ENCODE measurements at places on chromosomes 6 and 20. TPM values are rescaled to one million over a fixed set of nuclear protein-coding genes. Genes with fewer than 3 reads are reported as not detected.

The KIF25 gene
- not detected for total RNA-seq

- H3K27me3 ChIP-seq: no peaks in the 10 kb centered on the region
- no peak overlapping the region for H3K27ac ChIP-seq
- DNase-seq: no peak
These were observed 13.8 kb upstream of the GTSF1L start for GRCh38 chr20:43740642-43741041.

GRCh38 chr20:41632896-41633295, 14.7 kb upstream of the CHD6 start:
- no peaks in the 10 kb centered on the region for H3K4me1 ChIP-seq
- peaks cover 3% of the 10 kb centered on the region for H3K27me3 ChIP-seq
- H3K4me3 ChIP-seq: no peak overlapping the region

The PPP1R3G gene
- not detected for total RNA-seq

DNA sequence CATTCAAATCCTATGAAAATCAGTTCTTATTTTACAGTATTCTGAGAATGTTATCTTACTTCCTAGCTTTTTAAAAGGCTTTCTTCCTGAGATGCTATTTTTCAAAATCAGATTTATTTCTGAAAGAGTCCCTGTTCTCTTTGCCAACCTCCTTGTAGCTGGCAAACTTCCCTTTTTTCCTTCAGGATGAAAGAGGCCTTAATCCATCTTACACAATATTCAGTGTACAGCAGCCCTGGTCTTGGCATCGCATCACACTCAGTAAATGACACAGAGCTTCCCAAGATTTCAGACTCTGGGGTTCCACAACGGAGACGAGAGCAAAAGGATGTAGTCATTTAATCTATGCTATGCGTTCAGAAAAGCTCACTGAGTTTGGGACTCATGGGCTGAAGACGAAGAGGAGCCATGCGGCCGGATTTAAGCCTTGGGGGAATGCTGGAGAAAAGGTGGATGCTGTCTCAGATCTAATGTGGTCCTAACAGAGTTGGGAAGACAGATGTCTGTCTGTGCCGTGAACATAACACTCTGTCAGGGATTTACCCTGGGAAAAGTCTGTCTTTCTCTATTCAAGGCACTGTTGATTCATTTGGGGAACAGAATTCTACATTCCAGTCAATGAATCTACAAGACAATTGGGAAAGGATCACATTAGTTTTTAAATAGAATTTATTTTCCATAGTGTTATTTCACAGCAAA, 616.4 kb upstream of the AGPAT4 start:
- H3K4me1 ChIP-seq: no peaks in the 10 kb centered on the region
- no peaks in the 10 kb centered on the region for H3K36me3 ChIP-seq
- H3K4me3 ChIP-seq: no peak overlapping the region
- no peak for DNase-seq

DNA sequence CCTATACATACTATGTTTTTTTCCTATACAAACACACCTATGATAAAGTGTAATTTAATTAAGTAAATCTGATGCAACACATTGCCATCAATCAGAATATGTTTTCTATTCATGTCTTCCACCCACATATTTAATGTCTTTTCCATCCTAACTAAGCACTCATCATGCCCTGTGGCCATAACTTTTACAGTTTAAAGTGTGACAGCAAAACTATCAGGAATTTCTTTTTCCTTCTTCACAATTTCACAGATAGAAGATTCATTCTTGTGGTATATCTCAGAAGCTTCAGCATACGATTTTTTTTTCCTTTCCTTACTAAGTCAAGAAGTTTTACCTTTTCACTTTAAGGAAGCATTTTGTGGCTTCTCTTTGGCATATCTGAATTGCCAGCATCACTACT, 7.0 kb upstream of the BEND6 start:
- no peak overlapping the region for H3K27ac ChIP-seq
- H3K36me3 ChIP-seq: no peaks in the 10 kb centered on the region

The CST1 gene
- total RNA-seq: not detected

The BPIFB4 gene
- total RNA-seq: not detected

DNA sequence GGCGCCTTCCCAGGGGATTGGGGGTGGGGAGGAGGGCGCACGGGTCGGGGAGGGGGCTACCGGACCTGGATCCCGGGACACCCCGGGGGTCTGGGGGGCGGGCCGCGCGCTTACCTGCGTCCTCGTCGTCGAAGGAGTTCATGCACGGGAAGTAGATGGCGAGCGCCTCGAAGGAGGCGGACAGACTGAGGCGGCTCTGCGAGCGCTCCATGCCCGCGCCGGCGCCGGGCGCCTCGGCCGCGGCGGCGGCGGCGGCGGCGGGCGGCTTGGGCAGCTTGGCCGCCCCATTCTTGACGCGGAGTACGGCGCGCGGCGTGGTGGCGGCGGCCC, 320 bp downstream of the RIMS4 start:
- no peak overlapping the region for H3K27ac ChIP-seq
- H3K27me3 ChIP-seq: peaks cover 20% of the 10 kb centered on the region
- no peak for DNase-seq
- no peak overlapping the region for H3K4me3 ChIP-seq
- H3K4me1 ChIP-seq: no peaks in the 10 kb centered on the region

GRCh38 chr6:22668307-22668706, 98.9 kb downstream of the HDGFL1 start:
- no peaks in the 10 kb centered on the region for H3K36me3 ChIP-seq
- H3K4me1 ChIP-seq: no peaks in the 10 kb centered on the region
- no peak for DNase-seq
- H3K4me3 ChIP-seq: no peak overlapping the region
- H3K27me3 ChIP-seq: no peaks in the 10 kb centered on the region

The MYMX gene
- total RNA-seq: not detected

The C6orf58 gene
- not detected for total RNA-seq

- H3K4me1 ChIP-seq: no peaks in the 10 kb centered on the region
- peaks cover 5% of the 10 kb centered on the region for H3K27me3 ChIP-seq
- H3K27ac ChIP-seq: no peak overlapping the region
- no peak for DNase-seq
These were observed 4.8 kb downstream of the TRIM10 start for GRCh38 chr6:30156262-30156599.

DNA sequence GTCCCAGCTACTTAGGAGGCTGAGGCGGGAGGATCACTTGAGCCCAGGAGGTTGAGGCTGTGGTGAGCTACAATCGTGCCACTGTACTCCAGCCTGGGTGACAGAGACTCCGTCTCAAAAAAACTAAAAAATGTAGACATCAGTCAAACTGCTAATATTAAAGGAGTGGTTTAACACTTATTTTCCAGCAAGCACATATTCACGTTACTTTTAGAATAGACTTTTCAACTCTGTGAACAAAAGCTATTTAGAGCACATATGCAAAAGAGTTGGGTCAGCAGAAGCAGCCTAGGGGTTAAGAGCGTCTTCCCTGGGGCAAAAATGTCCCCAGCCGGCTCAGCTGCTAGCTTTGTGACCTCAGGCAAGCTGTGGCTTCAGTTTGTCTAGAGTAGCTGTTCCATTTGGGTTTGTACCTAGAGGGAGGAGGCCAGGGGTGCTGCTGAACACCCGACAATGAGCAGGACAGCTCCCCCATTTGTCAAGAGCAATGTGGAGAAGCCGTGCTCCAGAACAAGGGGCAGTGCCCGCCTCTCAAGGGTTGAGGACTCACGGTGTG, 62.5 kb upstream of the PTGIS start:
- H3K4me1 ChIP-seq: peaks cover 1% of the 10 kb centered on the region
- no peak overlapping the region for H3K27ac ChIP-seq
- H3K36me3 ChIP-seq: peaks cover 3% of the 10 kb centered on the region

The GSTA2 gene
- not detected for total RNA-seq

DNA sequence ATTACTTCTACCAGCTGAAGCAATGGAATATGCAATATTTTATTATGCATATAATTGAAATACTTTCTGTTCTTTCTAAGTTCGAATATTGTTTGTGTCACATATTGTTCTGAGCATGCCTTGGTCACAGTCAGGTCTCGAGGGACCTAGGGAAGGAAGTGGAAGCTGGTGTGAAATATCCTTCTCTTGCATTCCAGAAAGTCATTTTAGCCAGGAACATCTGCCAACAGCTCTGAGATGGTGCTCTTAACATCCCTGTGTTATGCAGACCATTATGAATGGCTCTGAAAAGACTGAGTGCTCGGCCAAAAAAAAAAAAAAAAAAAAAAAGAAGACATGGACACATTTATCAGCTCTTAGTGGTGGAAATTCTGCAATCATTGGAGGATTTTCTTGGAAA, 132.7 kb upstream of the JAG1 start:
- no peaks in the 10 kb centered on the region for H3K27me3 ChIP-seq
- no peaks in the 10 kb centered on the region for H3K36me3 ChIP-seq
- H3K4me1 ChIP-seq: no peaks in the 10 kb centered on the region
- H3K4me3 ChIP-seq: no peak overlapping the region

DNA sequence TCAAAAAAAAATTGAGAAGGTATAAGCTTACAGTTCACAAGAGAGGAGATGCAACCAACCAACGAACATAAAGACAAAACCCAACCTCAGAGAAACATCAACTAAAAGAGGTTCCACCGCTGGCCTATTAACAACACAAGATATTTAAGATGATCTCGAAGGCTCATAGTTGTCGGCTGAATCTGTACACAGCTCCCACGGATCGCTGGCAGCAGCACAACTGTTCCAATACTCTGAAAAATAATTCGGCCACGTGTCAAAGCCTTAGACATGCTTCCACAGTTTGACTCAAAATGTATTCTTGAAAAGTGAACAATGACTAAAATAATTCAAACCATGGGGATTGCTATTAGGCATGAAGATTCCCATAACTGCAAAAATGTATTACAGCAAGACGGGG, 13.7 kb downstream of the EXOC2 start:
- H3K27ac ChIP-seq: no peak overlapping the region
- H3K4me1 ChIP-seq: peaks cover 5% of the 10 kb centered on the region
- H3K4me3 ChIP-seq: no peak overlapping the region
- no peaks in the 10 kb centered on the region for H3K27me3 ChIP-seq
- H3K36me3 ChIP-seq: peaks cover 2% of the 10 kb centered on the region

DNA sequence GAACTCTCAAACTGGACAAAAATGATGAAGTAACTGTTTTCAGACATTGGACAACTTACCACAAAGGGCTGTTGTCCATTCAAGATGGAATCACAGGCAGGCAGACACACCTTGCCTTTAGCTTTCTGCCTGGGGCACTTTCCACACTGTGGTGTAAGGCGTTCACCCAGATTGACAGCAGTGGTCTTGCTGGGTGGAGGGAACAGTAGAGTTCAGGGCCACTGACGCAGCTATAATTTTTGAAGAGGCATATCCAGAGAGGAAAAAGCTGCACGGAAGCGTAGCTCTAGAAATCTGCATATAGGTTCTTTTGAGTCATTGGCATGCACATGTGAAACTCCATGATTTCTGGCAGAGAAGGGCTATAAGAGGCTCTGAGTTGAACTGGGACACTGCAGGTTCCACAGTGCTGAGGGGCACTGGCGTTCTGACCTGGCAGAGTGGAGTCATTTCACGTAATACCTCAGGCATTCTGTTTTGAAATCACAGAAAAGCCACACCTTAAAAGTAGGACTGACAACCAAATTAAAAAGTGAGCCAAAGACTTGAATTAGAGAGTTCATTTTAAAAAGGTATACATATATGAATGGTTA, 105.0 kb upstream of the EDN1 start:
- no peaks in the 10 kb centered on the region for H3K4me1 ChIP-seq
- no peak overlapping the region for H3K27ac ChIP-seq
- no peaks in the 10 kb centered on the region for H3K27me3 ChIP-seq
- DNase-seq: no peak
- H3K4me3 ChIP-seq: no peak overlapping the region

GRCh38 chr20:13158369-13158768, 62.7 kb upstream of the ISM1 start:
- H3K36me3 ChIP-seq: no peaks in the 10 kb centered on the region
- no peaks in the 10 kb centered on the region for H3K4me1 ChIP-seq
- H3K27me3 ChIP-seq: no peaks in the 10 kb centered on the region
- H3K27ac ChIP-seq: no peak overlapping the region
- DNase-seq: no peak
- H3K4me3 ChIP-seq: no peak overlapping the region

DNA sequence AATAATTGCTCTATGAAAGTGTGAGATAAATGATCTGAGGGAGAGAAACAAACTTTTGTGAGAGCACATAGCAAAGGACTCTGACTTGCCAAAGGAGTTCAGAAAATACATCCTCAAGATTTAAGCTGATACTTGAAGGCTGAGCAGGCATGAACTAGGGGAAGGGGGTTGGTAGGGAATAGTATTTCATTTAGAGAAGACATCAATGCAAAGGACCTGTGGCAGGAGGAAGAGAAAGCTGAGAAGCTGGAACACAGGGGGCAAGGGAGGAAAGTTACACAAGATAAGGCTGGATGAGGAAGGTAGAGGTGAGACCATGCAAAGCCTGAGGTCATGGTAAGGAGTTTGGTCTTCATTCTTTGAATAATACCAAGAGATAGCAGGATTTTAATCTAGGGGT, 50.6 kb downstream of the NCOA6 start:
- peaks cover 36% of the 10 kb centered on the region for H3K36me3 ChIP-seq
- no peaks in the 10 kb centered on the region for H3K4me1 ChIP-seq
- no peaks in the 10 kb centered on the region for H3K27me3 ChIP-seq
- no peak overlapping the region for H3K27ac ChIP-seq
- DNase-seq: no peak

The C6orf15 gene
- total RNA-seq: not detected

- H3K36me3 ChIP-seq: no peaks in the 10 kb centered on the region
- H3K4me3 ChIP-seq: no peak overlapping the region
- H3K27me3 ChIP-seq: no peaks in the 10 kb centered on the region
- H3K4me1 ChIP-seq: no peaks in the 10 kb centered on the region
- no peak for DNase-seq
These were observed 217.3 kb downstream of the ERMARD start for GRCh38 chr6:169968541-169969270.

DNA sequence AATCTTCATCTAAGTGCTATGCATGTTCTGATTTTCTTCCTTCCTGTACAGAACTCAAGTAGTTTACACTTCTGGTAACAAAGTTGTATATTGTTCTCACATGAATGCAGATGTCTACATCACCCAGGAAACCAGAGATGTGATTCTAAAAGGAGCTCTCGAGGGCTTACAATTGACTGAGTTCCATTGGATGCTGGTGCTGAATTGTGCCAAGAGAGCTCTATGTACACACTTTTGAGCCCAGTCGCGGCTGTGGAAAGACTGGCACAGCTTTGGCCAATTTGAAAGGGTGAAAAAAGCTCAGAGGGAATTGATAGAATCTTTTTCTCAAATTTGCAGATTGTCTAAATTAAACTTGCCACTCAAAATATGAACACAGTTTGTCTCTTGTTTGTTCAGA, 340.7 kb downstream of the LMBRD1 start:
- H3K36me3 ChIP-seq: no peaks in the 10 kb centered on the region
- H3K27me3 ChIP-seq: no peaks in the 10 kb centered on the region
- no peak for DNase-seq
- no peaks in the 10 kb centered on the region for H3K4me1 ChIP-seq
- no peak overlapping the region for H3K4me3 ChIP-seq
- no peak overlapping the region for H3K27ac ChIP-seq

GRCh38 chr20:22499515-22500166, 84.7 kb downstream of the FOXA2 start:
- no peaks in the 10 kb centered on the region for H3K27me3 ChIP-seq
- DNase-seq: no peak
- H3K4me3 ChIP-seq: no peak overlapping the region
- no peak overlapping the region for H3K27ac ChIP-seq

GRCh38 chr6:133532908-133533307, 291.8 kb downstream of the EYA4 start:
- H3K4me1 ChIP-seq: no peaks in the 10 kb centered on the region
- H3K27me3 ChIP-seq: no peaks in the 10 kb centered on the region
- no peak overlapping the region for H3K4me3 ChIP-seq
- DNase-seq: no peak

- peaks cover 35% of the 10 kb centered on the region for H3K4me1 ChIP-seq
- H3K27me3 ChIP-seq: peaks cover 46% of the 10 kb centered on the region
- H3K36me3 ChIP-seq: no peaks in the 10 kb centered on the region
- H3K4me3 ChIP-seq: peak overlapping the region; percentile 54
- H3K27ac ChIP-seq: peak overlapping the region; percentile 11
These were observed 92.6 kb upstream of the PRDM1 start for GRCh38 chr6:105993341-105994117.

All from natural killer cell (primary cell).